IgD-negative memory B cell (primary cell): ENCODE measurements at places on chromosomes 7 and 10. TPM values are rescaled to one million over a fixed set of nuclear protein-coding genes. Genes with fewer than 3 reads are reported as not detected.

Gene MLXIPL
- not detected for polyA plus RNA-seq

Gene HABP2
- not detected for polyA plus RNA-seq

Gene OR2A1
- polyA plus RNA-seq = not detected

Gene KIFBP
- polyA plus RNA-seq = 2.9 TPM

Gene HOXA1
- 0.24 TPM for polyA plus RNA-seq

Gene SPAM1
- not detected for polyA plus RNA-seq

Gene PPP1R9A
- 2.2 TPM for polyA plus RNA-seq

Gene FLNC
- polyA plus RNA-seq = not detected

Gene NAT16
- not detected for polyA plus RNA-seq

Gene FAM25A
- polyA plus RNA-seq = not detected

Gene FGFBP3
- 2.2 TPM for polyA plus RNA-seq

Gene LDB3
- polyA plus RNA-seq = 0.13 TPM

Gene GALNT17
- not detected for polyA plus RNA-seq

Gene ELMO1
- 86.5 TPM for polyA plus RNA-seq

Gene CYP2W1
- polyA plus RNA-seq = not detected

Gene CDHR1
- polyA plus RNA-seq = not detected

Gene THNSL1
- polyA plus RNA-seq = 5.0 TPM

Gene FUOM
- polyA plus RNA-seq = 37.1 TPM

Gene NPC1L1
- not detected for polyA plus RNA-seq

Gene CHN2
- polyA plus RNA-seq = 3.0 TPM

Gene SH2D4B
- not detected for polyA plus RNA-seq

Gene OR13A1
- polyA plus RNA-seq = 0.55 TPM

Gene TUBB8
- 0.59 TPM for polyA plus RNA-seq

Gene SFTPA1
- not detected for polyA plus RNA-seq

Gene DPP6
- not detected for polyA plus RNA-seq

Gene IQUB
- not detected for polyA plus RNA-seq

Gene SORCS3
- not detected for polyA plus RNA-seq

Gene NYAP1
- polyA plus RNA-seq = not detected

Gene SLC13A1
- polyA plus RNA-seq = not detected

Gene NUPR2
- not detected for polyA plus RNA-seq

Gene DNAJB6
- 106 TPM for polyA plus RNA-seq

Gene GIMAP7
- 24.1 TPM for polyA plus RNA-seq

Gene GNAT3
- not detected for polyA plus RNA-seq

Gene SPDYE2B
- not detected for polyA plus RNA-seq

Gene CCDC136
- polyA plus RNA-seq = 0.85 TPM

Gene CFAP46
- polyA plus RNA-seq = not detected

Gene PTPN20
- 1.4 TPM for polyA plus RNA-seq

Gene HMX3
- polyA plus RNA-seq = not detected

Gene CARD11
- 52.4 TPM for polyA plus RNA-seq

Gene OIT3
- polyA plus RNA-seq = not detected

Gene LOXL4
- 0.08 TPM for polyA plus RNA-seq

Gene TAC1
- polyA plus RNA-seq = not detected

Gene GNAI1
- polyA plus RNA-seq = 0.10 TPM

Gene ZPBP
- polyA plus RNA-seq = not detected

Gene SLC16A9
- not detected for polyA plus RNA-seq

Gene PIK3CG
- 27.7 TPM for polyA plus RNA-seq

Gene LAMB4
- not detected for polyA plus RNA-seq

Gene TMEM229A
- polyA plus RNA-seq = not detected

Gene NOS3
- polyA plus RNA-seq = 2.0 TPM

Gene IFIT1
- polyA plus RNA-seq = 8.5 TPM

Gene GPNMB
- polyA plus RNA-seq = not detected

Gene CD36
- 0.69 TPM for polyA plus RNA-seq

Gene TEX47
- polyA plus RNA-seq = not detected

Gene SNCG
- polyA plus RNA-seq = not detected

Gene SLC13A4
- 0.15 TPM for polyA plus RNA-seq
